Fibroblast of the aortic adventitia (primary cell): ENCODE measurements at places on chromosomes 7 and 10.

- DNase-seq: no peak
These were observed 19.5 kb downstream of the TAS2R41 start for GRCh38 chr7:143497008-143497795.

- DNase-seq: no peak
These were observed 54.4 kb downstream of the GOLGA7B start for GRCh38 chr10:97904018-97904381.

GRCh38 chr7:151129117-151129959, 38.2 kb downstream of the GBX1 start:
- no peak for DNase-seq

DNA sequence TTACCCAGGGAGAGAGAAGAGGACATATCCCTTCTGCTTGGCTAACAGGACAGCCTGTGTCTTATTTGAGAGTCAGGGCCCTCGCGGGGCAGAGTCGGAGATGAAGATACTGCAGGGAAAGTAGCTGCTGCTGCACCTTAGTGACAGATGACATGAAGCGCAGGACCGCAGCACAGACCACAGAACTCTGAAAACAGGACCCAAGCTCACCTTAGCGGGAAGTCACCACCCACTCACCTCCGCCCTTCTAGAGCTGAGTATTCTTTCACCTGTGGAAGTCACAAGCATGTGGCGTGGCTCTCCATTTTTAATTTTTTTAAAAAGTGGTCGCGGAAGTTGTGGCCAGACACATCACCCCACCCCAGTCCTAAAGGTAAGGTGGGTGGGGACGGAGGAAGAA, 191.4 kb downstream of the FAM107B start:
- no peak for DNase-seq

- DNase-seq: no peak
These were observed 12.3 kb downstream of the CNPY1 start for GRCh38 chr7:155533827-155534690.

DNA sequence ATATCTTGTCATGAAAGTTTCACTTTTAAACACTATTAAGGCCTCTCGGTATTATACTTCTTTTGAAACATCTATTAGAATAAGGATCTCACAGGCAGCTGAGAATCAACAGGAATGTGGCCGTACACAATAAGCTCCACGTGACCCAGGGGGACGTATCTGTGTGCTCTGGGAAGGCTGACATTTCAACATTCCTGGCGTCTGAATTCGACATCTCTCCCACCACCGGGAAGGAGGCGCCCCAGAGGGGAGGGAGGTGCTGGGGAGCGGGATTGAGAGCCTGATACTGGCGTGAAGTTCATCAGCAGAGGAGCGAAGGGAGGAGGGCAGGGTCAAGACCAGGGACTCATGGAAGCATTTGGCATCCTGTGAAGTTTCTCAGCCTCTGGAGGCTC, 401.3 kb downstream of the DNAJB6 start:
- DNase-seq: no peak

DNA sequence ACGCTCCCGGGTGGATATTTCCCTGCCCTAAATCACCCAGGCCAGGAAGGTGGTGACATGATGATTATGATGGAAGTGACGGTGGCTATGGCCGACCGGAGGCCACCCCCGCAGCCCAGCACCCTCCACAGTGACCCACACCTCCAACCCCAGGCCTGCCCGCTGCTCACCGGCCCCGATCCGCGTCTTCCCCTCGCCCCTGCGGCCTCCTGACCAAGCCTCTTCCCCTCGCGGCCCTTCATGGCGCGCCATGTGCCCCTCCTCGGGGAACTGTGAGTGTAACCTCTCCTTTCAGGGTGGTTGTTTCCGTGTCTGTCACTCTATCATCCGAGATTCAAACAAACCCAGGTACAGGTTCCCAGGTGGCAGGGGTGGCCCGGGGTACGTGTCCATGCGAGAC, 78.3 kb downstream of the UNCX start:
- no peak for DNase-seq

GRCh38 chr10:48818081-48818480, 121.6 kb downstream of the LRRC18 start:
- DNase-seq: no peak
